ENCODE measurements at places on chromosomes 12 and 14. TPM values are rescaled to one million over a fixed set of nuclear protein-coding genes. Genes with fewer than 3 reads are reported as not detected.

LPAR5 gene
- 0.51 TPM for polyA plus RNA-seq

RNU4-1 gene
- polyA plus RNA-seq = not detected

GALNT8 gene
- polyA plus RNA-seq = 0.30 TPM

EPYC gene
- not detected for polyA plus RNA-seq

- no peak for DNase-seq
Observed at GRCh38 chr14:52738409-52738808, 8.4 kb downstream of the STYX start.

DNA sequence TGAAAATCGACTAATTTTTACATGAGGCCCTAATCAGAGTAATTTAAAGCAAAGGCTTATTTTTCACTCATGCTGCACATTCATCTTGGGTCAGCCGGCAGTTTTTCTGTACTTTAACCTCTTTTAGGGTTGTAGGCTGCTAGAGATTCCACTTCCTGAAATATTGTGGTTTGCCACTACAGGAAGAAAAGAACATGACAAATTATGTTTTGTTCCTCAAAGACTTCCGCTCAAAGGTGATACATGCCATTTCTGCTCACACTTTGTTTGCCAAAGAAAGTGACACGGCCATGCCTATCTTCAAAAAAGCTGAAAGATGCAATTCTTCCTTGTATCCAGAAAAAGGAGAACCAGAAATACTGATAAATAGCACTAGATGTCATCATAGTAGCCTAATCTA lies 183.4 kb upstream of the PPFIA2 start:
- no peak for DNase-seq

GRCh38 chr14:42872786-42873185 lies 1266.1 kb downstream of the LRFN5 start:
- no peak for DNase-seq

DNA sequence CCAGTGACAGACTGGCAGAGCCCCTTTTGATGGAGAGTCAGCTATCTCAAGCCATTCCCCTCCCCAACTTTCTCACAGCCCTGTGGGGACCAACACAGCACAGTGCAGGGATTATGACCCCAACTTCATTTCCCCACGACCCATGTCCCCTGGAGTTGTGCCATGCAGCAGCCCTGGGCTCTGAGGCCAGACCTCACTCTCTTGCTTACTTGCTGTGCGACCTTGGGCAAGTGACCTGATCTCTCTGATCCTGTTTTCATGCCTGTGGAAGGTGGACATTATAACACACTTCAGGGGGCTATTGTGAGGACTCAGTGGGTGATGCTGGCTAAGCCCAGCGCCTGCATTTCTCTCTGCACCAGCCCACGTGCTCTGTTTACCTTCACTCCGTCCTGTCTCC lies 14.1 kb downstream of the OTUB2 start:
- DNase-seq = no peak

GRCh38 chr14:90602088-90602687 lies 205.4 kb downstream of the CALM1 start:
- peak; percentile 86 for DNase-seq

DNA sequence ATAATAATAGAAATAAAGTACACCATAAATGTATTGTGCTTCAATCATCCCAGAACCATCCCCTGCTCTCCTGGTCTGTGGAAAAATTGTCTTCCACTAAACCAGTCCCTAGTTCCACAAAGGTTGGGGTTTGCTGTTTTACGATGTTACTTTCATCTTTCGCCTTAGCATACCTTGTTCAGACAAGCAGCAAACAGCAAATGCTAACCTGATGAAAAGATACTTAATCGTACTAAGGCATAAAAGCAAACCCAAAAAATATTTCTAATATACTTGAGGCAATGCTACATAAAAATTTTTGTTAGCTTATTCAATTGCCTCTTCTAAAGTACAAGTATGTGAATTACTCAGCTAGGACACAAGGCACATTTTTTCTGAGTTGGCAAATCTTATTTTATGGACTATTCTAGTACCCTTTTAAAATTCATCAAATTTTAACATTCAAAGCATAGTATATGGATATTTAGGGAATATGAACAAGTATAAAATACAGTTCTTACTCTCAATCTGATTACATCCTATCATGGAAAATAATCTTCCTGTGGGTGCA lies 97.1 kb upstream of the PLEKHG7 start:
- DNase-seq = no peak

GRCh38 chr12:44717612-44718011 lies 158.5 kb downstream of the NELL2 start:
- no peak for DNase-seq

DNA sequence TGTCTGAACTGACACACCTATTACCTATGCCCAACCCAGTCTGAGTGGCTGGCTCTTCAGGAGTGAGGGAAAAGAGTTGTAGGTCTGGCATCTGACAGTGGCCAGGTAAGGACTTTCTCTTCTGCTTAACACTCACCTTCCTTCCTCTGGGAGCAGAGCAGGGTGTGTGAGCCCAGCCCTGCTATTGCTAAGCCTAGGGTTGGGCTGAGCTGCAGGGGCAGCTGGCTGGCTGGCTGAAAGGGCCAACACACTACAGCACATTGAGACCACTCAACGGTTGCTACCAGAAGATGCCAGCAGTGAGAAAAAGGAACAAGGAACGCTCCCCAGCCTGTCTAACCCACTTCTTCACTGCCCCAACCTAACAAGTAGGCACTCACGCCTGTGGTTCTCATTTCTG lies 201.2 kb downstream of the DPF3 start:
- DNase-seq = peak; percentile 82

DNA sequence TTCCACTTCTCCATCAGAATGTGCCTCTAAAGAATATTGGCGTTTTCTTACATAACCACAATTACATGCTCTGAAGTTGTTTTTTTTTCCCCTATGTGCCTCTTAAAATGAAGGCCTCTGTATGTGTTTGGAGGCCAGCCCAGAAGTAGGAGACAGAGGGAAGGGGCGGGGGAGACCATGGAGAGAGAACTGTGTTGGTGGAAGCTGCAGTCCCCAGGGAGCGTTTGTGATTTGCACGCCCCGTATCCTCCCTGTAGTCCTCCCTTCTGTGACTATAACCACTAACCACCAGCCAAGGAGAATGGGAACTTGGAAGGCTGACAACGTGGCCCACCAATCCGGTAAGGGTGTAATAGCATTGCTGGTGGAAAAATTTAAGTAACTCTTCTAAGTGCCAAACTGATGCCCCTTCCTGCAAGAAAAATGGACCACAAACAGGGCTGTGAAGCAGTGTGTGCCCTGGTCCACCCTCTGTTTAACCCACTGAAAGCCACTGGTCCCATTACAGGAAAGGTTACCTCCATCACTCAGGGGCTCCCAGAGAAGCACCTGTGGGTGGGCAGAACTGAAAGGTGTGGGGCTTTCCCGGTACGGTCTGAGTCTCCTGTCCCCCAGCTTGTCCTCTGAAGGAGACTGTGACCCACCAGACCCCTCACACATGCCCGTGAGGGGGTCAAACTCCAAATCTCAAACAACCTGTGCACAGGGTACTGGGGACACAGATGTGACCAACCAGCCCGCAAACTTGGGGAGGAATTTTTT lies 36.8 kb downstream of the CCDC88C start:
- DNase-seq = peak; percentile 85

DNA sequence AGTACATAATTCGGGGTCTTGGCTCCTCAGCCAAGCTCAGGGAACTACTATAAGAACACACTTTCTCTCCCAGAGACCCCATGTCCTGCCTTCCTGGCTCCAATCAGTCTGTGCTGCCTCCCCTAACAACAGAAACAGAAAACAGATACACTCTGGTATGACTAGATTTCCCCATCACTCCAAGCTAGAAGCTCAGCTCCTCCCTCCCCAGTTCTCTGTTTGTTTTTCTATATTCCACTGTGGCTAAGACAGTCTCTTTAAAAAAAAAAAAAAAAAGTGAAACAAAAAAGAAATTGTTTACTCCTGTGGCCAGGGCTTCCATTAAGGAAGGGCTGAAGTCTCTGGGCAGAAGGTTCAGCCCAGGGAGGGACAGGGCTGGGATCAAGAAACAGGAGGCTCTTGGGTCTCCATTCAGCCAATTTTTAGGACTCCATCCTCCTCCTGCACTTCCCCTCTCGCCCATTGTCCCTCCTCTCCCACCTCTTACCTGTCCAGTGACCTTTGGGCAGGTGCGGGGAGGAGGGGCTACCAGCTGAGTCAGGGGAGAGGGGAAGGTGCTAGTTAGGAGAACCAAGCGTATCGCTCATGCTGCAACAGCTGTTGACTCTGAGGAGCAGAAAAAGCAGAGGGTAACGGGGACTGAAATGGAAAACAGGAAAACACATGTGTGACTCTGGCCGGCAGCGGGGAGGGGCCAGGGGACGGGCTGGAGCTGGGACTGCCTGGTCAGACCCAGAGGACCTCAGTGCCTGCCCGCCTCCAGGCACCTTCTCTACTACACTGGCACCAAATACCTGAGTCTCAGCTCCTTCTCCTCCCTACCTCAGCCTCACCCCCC lies 4.1 kb upstream of the SLC7A7 start:
- DNase-seq = peak; percentile 89

DNA sequence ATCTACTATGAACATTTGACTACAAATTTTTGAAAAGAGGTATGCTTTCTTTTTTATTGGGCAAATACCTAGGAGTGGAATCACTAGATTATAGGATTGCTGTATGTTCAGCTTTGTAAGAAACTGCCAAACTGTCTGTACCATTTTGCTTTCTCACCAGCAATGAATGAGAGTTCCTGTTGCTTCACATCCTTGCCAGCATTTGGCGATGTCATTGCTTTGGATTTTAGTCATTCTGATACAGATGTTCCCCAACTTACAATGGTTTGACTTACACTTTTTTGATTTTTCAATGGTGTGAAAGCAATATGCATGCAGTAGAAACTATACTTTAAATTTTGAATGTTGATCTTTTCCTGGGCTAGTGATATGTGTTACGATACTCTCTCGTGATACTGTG lies 328.7 kb downstream of the RAD51B start:
- DNase-seq = no peak

- no peak for DNase-seq
Observed at GRCh38 chr14:90624227-90624626, 192.0 kb downstream of the TTC7B start.

DNA sequence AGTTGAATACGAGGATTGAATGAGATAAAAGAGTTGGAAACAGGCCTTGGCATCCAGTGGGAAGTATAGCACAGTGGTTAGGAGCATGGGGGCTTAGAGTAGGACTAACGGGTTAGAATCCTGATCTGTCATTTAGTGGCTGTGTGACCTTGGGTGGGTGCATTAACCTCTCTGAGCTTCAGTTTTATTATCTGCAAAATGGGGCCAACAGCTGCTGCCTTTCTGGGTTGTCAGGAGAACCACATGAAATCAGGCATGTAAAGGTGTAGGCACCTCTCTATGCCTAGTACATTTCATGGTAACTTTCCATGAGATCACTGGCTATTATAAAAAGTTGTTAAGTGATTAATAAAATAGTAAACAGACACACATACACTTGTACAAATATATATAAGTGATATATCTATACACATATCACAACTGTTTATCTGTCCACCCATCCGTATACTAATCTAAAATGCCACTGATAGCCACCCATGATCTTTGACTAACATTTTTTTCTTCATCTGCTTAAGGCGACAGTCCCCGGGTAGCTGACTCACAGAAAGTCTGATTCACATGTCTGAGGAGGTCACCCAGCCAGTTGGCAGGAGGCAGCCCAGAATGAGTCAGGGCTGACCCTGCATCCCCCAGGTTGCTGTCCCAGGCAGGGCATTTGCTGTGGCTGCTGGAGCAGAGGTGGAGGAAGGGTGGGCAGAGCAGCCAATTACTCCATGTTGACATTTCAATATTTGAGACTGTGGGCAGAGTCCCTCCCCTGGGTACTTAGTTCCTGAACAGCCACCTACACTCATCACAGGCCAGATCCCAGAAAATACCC lies 125.6 kb upstream of the NOS1 start:
- no peak for DNase-seq

- DNase-seq = no peak
Observed at GRCh38 chr14:76237349-76237990, 85.7 kb downstream of the GPATCH2L start.

DNA sequence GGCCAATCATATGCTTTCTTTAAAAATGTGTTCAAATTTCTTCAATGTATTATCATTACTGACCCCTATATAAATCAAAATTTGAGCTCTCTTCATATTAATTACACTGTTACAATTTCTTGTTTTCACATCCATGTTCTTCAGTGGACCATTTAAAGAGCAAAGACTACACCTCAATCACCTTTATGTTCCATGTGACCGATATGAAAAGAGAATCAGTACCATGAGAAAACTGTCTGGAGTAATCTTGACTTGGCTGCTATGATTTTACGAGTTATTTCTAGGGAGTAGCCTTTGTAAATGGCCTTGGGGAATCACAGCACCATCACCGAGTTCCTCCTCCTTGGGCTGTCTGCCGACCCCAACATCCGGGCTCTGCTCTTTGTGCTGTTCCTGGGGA lies at the start of gene OR8S1:
Gene OR8S1 (plus strand): TSS at position 301 of the 400 bp plus-strand sequence. CDS start 0 bp downstream, at position 301.
- DNase-seq = no peak

DNA sequence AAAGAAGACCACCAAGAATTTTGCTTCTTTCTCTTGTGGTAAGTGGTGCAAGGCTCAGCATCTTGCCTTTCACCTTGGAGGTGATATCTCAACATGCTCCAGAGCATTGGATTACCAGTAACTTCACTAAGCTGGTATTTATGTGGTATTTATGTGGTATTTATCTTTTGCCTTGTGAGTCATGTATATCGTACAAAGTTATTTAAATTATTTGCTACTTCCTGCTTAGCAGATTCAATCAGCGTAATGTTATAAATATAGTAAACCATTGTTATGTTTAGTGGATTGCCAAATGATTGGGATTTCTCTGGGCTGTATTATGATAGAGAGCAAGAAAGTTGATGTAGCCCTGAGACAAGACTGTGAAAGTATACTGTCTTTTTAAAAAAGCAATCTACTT lies 366.4 kb downstream of the IPO8 start:
- DNase-seq = no peak

DNA sequence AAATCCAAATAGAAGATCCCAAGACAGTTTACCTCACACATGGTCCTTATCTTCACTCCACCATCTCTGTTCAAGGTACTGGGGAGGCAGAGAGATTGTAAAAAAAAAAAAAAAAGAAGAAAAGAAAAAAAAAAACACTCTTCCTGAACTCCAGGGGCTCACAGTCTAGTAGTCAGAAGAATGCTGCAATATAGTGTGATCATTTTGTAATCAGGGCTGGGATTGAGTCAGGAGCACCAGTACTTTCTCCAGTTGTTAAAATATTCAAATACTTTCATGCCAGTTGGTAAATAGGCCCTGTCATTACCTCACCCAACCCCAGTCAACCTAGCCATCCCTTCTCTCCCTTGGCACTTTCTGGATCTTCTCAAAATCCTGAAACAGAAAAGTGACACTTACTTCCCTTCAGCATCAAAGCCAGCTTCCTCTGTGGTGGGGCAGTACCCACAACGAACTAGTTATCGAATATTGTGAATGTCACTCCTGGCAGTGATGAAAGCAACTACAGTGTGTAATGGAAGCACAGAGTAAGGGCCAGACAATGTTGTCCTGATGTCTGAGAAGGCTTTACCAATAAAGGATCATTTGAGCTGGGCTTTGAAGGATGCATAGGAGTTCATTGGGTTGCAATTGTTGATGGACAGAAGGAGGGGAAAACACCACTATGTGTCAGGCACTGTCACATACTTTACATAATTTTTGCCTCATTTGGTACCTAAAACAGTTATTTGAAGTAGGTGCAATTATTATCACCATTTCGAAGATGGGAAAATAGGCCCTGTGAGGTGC lies 44.3 kb upstream of the HSPB8 start:
- no peak for DNase-seq

Measured in lung (tissue), 17 donors.